ENCODE measurements at places on chromosomes 7 and 10.

GRCh38 chr10:20984662-20985061 lies 87.6 kb upstream of the NEBL start:
- DNase-seq, result no peak

GRCh38 chr10:32207544-32207943 lies 139.4 kb downstream of the EPC1 start:
- no peak for DNase-seq

GRCh38 chr7:69893906-69894305 lies 295.6 kb downstream of the AUTS2 start:
- no peak for DNase-seq

- DNase-seq, result no peak
Observed at GRCh38 chr10:15211464-15211979, 43.0 kb upstream of the NMT2 start.

GRCh38 chr10:88082806-88083596 lies 219.6 kb downstream of the PTEN start:
- no peak for DNase-seq

- no peak for DNase-seq
Observed at GRCh38 chr10:95356190-95356955, 65.6 kb upstream of the PDLIM1 start.

GRCh38 chr10:20948686-20949327 lies 51.7 kb upstream of the NEBL start:
- no peak for DNase-seq

- no peak for DNase-seq
Observed at GRCh38 chr7:6256677-6257535, 15.5 kb downstream of the CYTH3 start.

DNA sequence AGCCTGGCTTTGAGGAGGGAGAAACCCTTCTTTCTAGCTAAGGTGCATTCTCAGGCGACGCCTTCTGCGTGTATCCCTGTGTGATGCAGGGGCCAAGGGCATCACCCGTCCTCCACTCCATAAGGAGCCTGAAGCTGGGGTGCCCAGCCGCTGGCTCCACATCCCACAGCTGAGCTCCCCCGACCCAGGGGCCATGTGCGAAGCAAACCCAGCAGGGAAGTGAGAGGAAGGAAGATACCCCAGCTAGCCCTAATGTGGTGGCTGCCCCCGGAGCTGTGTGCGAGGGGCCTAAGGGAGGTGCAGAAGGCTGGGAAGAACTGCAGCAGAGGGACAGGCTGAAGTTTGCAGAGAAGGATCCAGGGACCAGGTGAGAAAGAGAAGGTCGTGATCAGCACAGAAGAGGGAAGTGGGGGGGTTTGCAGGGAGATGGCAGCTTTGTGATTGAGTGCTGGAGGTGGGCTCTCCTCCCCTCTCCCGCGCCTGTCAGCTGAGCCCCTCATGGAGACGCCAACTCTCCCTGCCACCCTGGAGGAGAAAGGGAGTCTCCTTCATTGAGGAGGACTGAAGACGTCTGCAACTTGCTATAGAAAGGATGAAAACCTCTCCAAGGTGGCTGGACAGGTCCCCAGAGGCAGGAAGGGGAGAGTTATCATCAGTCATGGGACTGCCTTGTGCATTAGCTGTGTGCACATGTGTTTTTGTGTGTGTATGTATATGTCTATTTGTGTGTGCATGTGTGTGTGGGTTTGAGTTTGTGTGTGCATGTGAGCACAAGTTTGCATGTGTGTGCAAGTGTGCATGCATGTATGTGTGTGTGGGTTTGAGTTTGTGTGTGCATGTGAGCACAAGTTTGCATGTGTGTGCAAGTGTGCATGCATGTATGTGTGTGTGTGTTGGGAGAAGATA lies 3.5 kb upstream of the CALML5 start:
- no peak for DNase-seq

- no peak for DNase-seq
Observed at GRCh38 chr10:62597226-62597625, 207.3 kb upstream of the ADO start.

DNA sequence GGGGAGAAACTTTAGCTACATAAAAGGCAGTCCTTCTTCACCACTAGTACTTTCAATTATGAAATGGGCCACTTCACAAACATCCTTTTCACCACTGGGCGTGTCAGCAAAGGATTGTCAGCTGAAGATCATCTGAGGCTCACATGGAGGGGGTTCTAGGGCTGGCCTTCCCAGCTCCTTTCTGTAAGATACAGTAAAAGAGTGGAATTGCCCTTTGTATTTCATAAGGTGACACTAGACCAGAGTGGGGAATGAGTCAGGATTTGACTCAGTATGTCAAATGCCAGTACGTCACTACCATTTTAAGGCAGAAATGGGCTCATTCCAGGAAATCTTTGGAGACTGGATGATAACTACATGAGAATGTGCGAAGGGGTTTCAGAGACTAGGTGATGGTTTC lies 21.2 kb upstream of the BLOC1S2 start:
- no peak for DNase-seq

GRCh38 chr10:32161586-32161985 lies 105.4 kb upstream of the KIF5B start:
- DNase-seq, result no peak

- no peak for DNase-seq
Observed at GRCh38 chr7:142130267-142130666, 18.7 kb downstream of the MGAM2 start.

GRCh38 chr10:47332946-47333345 lies 10.7 kb downstream of the GDF2 start:
- no peak for DNase-seq

- DNase-seq, result no peak
Observed at GRCh38 chr7:98058186-98058585, 48.5 kb upstream of the LMTK2 start.

DNA sequence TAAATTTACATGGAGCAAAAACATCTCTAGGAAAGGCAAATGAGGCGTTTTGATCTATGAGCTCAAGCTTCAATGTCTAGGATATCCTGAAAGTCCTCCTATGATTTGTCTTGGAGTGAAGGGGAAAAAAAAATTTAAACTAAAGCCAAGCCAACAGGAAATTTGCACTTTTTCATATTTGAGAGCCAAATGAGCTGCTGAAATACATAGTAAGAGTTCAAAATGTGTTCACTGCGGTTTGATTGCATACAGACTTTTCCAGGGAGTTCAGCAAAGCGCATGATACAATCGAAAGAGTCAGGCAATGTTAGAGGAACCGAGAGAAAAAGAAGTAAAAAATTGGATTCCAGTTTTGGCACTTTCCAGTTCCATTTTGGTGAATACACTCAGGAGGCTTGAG lies 633.4 kb upstream of the MGMT start:
- DNase-seq, result no peak

GRCh38 chr7:91633013-91633441 lies 247.5 kb downstream of the MTERF1 start:
- no peak for DNase-seq

DNA sequence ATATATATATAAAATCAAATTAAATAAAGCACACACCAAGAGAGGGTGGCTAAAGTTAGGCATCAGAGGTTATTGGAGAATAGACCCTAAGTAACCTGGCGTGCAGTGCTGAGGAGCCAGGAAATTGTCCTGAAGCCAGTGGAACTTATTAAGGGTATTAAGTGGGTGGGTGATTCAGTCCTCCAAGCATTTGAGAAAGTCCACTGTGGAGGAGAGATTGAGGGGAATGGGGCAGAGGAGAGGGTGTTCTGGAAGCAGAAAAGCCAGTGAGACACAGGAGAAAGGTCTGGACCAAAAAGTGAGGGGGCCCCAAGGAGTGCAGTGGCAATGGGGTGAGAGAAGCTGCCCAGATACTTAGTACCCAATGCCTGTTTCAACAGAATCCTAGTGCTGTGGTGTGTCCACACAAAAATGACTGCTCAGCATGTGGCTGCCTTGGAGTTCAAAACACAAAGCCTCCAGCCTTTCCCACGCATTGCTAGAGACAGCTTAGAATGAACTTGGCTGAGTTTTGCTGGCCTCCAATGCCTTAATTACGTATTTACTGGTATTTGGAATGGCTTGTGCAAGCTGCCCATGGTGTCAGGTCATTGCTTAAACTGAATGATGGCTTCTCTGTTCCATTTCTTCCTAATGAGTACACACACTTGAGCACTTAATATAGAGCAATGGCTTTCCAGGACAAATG lies 44.9 kb upstream of the CHST15 start:
- DNase-seq, result no peak

DNA sequence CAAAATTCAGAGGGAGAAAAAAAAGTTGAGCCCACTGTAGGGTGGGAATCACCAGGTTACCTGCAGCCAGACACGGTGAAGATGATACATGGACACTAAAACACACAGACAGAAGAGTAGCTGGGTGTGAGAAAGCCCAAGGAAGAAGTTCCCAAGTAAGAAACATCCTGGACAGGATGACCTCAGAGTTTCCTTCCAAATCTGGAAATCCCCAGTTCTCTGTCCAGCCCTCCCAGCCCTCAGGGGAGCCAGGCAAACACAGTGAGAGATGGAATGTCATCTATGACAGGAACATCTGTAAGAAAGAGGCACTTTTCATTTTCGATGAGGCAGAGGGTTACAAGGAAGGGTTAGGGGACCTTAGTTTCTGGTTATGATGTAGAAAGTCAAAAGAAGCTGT lies 125.1 kb upstream of the LYZL1 start:
- DNase-seq, result no peak

- DNase-seq, result no peak
Observed at GRCh38 chr7:93004906-93005305, 112.9 kb downstream of the SAMD9 start.

DNA sequence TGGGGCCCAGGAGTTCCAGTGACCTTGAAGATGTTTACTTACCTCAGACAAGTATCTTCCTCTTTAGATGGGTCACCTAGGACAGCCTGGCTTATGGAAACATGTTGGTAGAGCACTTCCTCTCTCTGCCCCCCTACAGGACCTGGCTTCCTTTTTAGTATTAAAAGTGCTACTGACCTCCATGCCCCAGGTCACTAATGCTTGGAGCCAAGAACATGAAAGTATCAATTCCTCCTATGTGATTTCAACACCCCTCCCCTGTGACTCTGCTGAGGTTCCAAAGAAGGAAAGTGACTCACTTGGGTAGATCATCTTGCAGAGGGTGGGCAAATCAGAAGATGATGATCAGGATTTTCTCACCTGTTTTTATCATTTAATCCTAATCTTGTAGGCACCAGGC lies 125.3 kb upstream of the CCDC6 start:
- no peak for DNase-seq

- no peak for DNase-seq
Observed at GRCh38 chr7:25353196-25353595, 124.9 kb upstream of the NPVF start.

DNA sequence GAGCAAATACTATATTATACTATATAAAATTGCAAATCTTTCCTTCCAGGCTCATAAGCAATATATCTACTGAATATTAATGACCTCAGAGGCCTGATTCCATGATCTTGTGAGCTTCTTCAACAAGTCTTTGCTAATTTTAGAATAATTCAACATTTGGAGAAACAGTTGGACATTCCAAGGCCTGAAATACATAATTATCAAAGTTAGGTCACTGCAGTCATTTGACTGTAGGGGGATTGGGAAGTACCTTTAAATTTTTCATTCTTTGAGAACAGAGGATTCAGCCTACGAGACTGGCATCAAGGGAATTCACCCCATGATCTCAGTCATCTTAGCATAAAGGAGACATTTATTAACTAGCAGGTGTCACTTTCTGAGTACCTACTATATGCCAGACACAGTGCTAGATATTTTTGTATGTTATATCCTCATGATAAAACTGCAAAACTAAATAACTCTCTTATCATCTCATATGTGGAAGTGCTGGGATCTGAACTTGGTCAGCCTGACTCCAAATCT lies 85.4 kb downstream of the DOCK4 start:
- no peak for DNase-seq

DNA sequence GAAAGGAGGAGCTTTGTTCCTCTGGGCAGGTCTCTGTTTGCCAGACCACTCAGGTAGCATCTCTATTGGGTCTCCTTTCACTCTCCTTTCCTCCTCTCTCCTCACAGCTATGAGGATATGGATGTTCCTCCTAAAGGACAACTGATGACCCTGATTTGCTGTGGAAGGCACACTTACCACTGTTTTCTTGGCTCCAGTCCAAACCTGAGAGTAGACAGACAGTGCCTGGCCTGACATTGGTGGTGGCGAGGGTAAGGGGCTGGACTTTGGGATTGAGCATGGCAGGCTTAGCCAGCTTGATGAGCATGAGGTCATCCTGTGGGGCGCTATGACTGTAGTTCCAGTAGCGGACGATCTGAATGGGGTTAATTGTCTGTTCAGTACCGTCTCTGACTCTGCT lies 3.6 kb downstream of the PRSS37 start:
- DNase-seq, result no peak

- DNase-seq, result no peak
Observed at GRCh38 chr7:135192914-135193536, 18.3 kb downstream of the WDR91 start.

- DNase-seq, result no peak
Observed at GRCh38 chr10:24701447-24701846, 22.2 kb downstream of the ARHGAP21 start.

GRCh38 chr10:37314862-37315261 lies 189.5 kb downstream of the ANKRD30A start:
- no peak for DNase-seq

DNA sequence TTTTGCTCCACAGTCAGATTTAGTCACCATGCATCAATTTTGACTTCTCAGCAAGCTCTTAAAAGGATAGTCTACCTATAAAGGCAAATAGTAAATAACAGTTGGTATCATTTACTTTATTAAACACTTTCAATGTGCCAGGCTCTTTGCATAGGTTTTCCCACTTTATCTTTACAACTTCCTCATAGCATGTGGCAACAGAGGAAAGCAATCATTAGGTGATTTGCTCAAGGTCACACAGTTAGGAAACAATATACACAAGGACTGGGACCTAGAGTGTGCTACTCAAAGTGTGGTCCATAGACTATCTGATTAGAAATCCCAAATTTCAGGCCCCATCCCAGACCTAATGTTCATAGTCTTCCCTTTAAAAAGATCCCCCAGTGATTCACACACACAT lies 212.3 kb downstream of the MTERF1 start:
- no peak for DNase-seq

GRCh38 chr7:73504920-73505319 lies 17.2 kb downstream of the BAZ1B start:
- no peak for DNase-seq

- no peak for DNase-seq
Observed at GRCh38 chr10:80588546-80588945, 50.8 kb downstream of the SH2D4B start.

- no peak for DNase-seq
Observed at GRCh38 chr7:94288096-94288495, 106.6 kb upstream of the COL1A2 start.

GRCh38 chr10:129709627-129710509 lies 242.8 kb downstream of the MGMT start:
- no peak for DNase-seq

- DNase-seq, result no peak
Observed at GRCh38 chr10:121926671-121927317, 1.0 kb downstream of the ATE1 start.

DNA sequence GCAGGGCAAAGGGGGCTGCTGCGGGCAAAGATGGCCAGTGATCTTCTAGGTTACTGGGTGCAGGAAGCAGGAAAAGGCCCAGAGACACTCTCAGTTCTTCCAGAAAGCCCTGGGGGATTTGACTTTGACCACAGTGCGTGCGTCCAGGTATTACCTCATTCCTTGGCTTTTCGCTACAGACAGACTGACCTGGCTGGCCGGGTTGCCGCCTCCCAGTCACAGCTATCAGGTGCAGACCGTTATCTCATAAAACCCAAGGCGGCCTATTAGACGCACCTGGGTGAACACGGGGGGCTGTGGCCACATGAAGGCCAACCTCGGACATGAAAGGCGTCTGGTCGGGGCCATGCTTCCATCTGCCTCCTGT lies 80.3 kb downstream of the FOXL3 start:
- DNase-seq, result no peak
